ENCODE measurements at places on chromosomes 2 and 18. TPM values are rescaled to one million over a fixed set of nuclear protein-coding genes. Genes with fewer than 3 reads are reported as not detected.

DNA sequence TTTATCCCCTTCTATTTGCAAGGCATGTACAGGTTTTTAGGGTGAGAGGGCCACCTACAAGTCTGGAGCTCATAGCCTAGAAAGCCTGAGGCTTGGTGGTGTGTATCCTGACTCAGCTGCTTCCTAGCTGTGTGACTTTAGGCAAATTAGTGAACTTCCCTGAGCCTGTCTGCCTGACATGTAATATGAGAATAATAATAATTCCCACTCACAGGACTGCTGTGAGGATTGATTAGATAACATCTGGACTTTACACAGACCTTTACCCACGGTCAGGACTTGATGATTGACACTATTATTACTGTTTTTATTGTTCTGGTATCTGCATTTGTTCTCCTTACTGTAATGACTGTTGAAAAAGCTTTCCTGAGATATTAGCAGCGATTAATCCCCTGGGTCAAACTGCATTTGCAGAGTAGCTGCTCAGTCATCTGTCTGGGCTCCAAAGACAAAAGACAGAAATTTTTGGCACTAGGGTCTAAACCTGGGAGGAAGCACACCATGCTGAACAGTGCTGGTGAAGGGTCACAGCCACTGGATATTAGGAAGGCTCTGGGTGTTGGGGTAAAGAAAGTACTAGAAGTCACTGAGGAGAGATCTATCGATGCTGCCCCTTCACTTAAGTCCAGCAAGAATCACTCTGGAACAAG is 276.5 kb upstream of the FN1 start:
- DNase-seq, result no peak

DNA sequence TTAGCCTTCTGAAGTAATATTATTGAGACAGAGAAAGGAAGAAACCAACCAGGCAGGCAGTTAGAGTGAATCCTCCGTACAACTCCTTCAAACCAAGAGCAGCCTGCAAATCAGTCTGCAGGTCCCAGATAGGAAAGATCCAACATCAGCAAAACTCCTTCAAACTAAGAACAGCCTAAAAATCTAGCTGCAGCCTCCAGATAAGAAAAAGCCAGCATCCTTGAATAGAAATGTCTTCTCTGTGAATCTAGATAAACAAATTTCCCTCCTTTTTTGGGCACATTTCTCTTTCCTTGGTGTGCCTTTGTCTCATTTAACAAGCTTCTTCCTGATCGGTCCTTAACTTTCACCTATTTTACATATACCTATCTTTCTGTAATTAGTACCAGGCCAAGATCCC is 1004.6 kb upstream of the TMEFF2 start:
- no peak for DNase-seq

DNA sequence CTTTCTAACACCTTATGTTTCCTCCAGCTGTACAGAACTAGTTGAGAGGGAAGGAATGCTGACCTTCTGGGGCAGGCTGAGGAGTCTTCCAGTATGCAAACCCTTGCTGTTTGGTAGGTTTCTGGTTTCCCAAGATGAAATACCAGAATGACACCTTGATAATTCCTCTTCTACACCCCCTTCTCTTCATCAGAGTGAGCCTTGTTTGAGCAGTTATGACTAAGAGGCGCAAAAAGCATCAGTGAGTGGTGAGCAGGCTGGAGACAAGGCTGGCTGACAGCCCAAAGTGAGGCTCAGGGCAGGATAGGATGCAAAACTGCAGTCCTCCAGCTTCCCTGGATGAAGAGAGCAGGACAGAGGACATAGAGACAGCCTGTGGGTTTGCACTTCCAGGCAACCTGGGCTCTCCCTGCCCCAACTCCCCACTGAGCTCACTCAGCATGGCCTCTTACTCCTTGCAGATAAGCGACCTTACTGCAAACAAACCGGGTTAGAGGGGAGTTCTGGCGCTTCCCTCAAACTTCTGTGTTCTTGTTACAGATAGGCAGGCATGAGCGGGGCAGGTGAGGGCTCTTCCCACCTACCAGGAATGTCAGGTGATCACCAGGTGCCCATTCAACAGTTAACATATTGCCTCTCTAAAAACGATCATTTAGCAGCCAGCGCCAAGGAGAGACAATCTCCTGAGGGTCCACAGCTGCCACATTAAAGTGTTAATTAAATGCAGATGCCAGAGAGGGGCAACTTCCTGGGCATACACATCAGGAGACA is 5.4 kb downstream of the MPPE1 start:
- DNase-seq, result peak; percentile 75

GRCh38 chr18:22370414-22370813 is 47.3 kb downstream of the CTAGE1 start:
- DNase-seq, result no peak

GRCh38 chr2:236527159-236527630 is 42.4 kb upstream of the ACKR3 start:
- peak; percentile 57 for DNase-seq

DNA sequence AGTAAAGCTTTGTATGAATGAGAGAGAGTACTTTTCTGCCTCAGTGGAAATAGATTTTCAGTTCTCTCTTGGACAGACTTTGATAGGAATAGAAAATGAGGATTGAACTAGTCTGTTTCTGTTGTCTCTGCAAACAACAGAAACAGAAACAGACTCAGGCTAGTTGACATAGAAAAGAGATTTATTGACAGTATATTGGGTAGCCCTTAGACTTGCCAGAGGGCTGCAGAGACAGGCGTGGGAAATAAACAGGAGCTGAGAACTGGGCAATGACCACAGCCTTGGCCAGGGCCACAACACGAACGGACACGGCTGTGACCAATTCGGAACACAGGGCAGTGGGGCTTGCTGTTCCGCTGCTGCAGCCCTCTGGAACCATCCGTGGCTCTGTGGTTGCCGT is 30.5 kb upstream of the YWHAQ start:
- DNase-seq, result no peak

- no peak for DNase-seq
Measured at GRCh38 chr2:232928551-232929302, 58.7 kb downstream of the SNORC start.

Gene TLX2
- not detected for total RNA-seq

DNA sequence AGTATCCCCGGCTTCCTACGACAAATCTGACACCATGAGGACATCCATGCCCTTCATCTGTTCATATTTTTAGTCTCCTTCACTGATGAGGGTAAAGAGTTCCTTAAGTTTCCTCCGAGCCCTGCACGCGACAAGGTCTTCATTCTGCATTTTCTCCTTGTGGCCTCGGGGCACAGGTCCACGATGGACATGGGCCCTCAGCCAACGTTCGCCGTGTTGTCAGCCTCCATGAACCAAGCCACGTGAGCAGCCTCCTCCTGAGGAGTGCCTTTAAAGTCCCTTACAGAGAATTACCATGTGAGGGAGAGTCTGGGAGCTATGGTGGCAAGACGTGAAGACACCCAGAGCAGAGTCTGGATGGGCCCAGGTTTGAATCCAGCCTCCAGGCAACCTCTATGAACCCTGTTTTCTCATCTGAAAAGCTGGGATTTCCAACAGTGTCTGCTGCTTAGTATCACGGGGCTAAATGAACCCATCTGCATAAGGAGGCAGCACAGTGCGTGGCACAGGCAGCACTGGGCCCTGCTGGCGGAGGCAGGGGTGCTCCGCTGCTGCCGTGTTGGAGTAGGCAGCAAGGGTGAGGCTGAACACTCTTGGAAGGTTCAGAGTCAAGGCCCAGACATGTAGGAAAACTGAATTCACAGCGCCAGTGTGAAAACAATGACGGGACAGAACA is 54.1 kb downstream of the EIPR1 start:
- DNase-seq, result no peak

DNA sequence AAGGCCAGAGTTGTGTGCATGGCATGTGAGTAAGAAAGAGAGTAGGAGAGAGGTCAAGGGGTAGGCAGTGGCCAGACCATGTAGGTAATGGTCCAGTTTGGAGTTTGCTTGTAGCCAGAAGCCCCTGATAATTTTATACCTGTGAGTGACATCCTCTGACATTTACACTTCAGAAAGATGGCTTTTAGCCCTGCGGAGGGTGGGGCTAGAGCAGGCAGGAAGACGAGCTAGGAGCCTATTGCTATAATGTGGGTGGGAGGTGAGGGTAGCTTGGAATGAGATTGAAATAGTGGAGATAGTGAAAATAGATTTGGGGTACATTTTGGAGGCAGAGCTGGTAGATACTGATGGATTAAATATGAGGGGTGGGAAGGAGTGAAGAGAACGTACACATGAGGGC is 48.8 kb upstream of the MGAT5 start:
- no peak for DNase-seq

GRCh38 chr2:120233292-120233691 is 10.1 kb upstream of the TMEM185B start:
- no peak for DNase-seq

GRCh38 chr2:167818521-167818920 is 428.9 kb downstream of the STK39 start:
- no peak for DNase-seq

Gene INHBB
- not detected for total RNA-seq

DNA sequence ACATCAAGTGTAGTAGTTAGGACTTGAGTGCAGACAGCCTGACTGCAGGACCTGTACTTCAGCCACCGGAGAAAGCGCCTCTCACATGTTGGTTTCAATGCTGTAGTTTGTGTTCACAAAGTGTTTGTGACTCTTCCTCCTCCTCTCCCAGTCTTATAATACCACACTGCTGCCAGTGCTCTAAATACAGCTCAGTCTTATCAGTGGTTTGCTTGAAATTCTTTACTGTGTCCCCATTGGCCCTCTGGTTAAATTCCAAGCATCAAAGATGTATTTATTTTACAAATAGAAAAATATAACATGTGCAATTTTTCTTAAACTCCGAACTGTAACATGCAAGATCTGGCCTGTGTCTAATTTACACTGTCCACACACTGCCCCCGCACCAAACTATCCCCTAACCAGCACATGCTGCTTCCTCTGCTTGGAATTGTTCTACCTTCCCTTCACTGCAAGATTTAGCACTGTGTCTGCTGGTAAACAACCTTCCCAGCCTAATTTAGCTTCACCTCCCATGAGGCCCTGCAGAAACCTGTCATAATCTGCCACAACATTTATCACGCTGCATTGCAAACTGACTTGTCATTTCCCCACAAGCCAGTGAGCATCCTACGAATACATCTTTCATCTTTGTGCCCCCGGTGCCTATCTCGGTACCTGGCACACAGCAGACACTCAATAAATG is 77.1 kb downstream of the SUMO1 start:
- DNase-seq, result no peak

Gene GPN1
- total RNA-seq, result 29.5 TPM

- peak; percentile 72 for DNase-seq
Measured at GRCh38 chr2:227183657-227184367, 19.4 kb downstream of the COL4A3 start.

GRCh38 chr2:13694673-13695072 is 937.8 kb upstream of the LRATD1 start:
- no peak for DNase-seq

Gene GRB14
- 0.26 TPM for total RNA-seq

DNA sequence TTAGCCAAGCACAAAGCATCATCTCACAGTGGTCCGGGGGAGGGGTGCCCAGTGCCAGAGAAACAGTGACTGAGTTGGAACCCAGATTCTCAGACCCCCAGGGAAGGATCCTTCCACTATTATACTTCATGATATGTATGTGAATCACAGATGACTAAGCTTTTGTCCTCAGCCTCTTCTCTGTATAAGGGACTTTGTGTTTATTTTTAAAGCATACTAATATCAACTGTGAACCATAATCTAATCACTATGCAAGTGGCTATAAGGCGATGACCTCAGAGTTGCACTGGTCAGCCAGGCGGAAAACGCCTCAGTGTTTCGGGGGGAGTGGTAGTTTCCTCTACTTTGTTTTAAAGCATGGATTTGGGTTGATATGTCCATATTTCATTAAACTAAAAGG is 160.4 kb upstream of the TMEM200C start:
- peak; percentile 92 for DNase-seq

- no peak for DNase-seq
Measured at GRCh38 chr2:179862898-179863458, 1.6 kb upstream of the ZNF385B start.

- no peak for DNase-seq
Measured at GRCh38 chr18:22132763-22133162, 36.6 kb upstream of the GATA6 start.

Gene GPR35
- total RNA-seq, result 1.2 TPM

DNA sequence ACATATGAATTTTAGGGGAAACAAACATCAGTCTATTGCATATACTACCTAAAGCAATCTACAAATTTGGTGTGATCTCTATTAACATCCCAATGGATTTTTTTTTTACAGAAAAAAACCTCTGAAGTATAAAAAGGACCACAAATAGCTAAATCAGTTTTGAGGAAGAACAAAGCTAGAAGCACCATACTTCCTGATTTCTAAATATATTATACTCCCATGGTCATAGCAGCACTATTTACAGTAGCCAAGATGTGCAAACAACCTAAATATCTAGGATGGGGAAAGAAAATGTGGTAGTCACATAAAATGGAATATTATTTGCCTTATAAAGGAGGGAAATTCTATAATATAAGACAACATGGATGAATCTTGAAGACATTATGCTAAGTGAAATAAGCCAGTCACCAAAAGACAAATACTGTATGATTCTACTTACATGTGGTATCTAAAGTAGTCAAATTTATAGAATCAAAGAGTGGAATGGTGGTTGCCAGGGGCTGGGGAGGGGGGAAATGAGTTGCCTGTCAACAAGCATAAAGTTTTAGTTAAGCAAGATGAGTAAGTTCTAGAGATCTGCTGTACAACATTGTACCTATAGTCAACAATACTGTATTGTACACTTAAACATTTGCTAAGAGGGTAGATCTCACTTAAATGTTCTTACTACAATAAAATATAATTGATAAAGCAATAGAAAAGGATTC is 17.6 kb upstream of the CASP8 start:
- DNase-seq, result no peak

Gene ASTL
- not detected for total RNA-seq

- DNase-seq, result no peak
Measured at GRCh38 chr2:31263636-31264190, 29.8 kb downstream of the EHD3 start.

Gene KLHL41
- total RNA-seq, result 3.8 TPM

DNA sequence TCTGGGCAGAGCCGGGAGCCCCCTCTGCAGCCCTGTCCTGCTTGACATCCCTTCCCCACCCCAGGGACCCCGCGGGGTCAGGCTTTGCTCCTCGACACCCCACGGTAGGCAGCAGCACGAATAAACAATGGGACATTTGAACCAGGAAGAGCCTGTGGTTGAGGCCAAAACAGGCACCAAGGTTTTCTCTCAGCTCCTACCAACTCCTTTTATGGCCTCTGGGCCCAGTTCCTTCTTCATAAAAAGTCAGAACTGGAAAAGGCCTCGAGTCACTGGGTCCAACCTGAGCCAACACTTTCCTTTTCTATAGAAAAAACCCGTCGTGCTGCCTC is 20.6 kb downstream of the TEX44 start:
- no peak for DNase-seq

Gene UGGT1
- 62.1 TPM for total RNA-seq

GRCh38 chr2:105324732-105325131 is 4.8 kb downstream of the TGFBRAP1 start:
- peak; percentile 93 for DNase-seq

GRCh38 chr18:8601277-8602032 is 7.8 kb upstream of the RAB12 start:
- peak; percentile 11 for DNase-seq

DNA sequence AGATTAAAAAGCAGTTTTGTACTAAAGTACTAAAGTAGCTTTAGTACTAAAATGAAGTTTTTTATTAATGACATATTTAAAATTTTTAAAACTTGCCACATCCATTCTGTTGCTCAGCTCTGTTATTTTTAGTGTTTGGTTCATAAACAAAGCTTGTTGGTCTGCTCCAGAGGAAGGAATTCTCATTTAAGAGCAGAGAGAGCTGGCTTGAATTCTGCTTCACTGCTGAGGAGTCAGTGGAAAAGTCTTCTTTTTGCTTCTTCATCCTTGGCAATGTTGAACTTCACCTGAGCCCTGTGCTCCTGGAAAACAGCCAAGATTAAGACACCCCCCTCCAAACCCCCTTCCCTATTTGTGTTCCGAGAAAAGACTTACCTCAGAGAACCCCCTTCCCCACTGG is 40.6 kb downstream of the TMEM87B start:
- DNase-seq, result no peak

Gene TGFA
- not detected for total RNA-seq

Measured in fibroblast of lung (primary cell).